ENCODE measurements at places on chromosomes 7 and 10. TPM values are rescaled to one million over a fixed set of nuclear protein-coding genes. Genes with fewer than 3 reads are reported as not detected.

FAM25A gene
- total RNA-seq = not detected

EN2 gene
- total RNA-seq = not detected

SPACDR gene
- total RNA-seq = not detected

EPO gene
- total RNA-seq = 0.48 TPM

PIP gene
- not detected for total RNA-seq

HMX3 gene
- total RNA-seq = not detected

RBM48 gene
- total RNA-seq = 9.4 TPM

CDC14C gene
- total RNA-seq = not detected

STEAP1 gene
- 30.1 TPM for total RNA-seq

NACAD gene
- 6.1 TPM for total RNA-seq

TMEM184A gene
- total RNA-seq = 0.13 TPM

ENO4 gene
- 0.16 TPM for total RNA-seq

GIMAP5 gene
- total RNA-seq = 0.13 TPM

FAM180A gene
- 3.6 TPM for total RNA-seq

AGR2 gene
- not detected for total RNA-seq

COL26A1 gene
- total RNA-seq = 1.4 TPM

TFPI2 gene
- 1,251 TPM for total RNA-seq

STAG3 gene
- 0.16 TPM for total RNA-seq

STEAP4 gene
- total RNA-seq = 0.08 TPM

VSTM2A gene
- total RNA-seq = not detected

SAMD9L gene
- total RNA-seq = 6.6 TPM

OR2A12 gene
- not detected for total RNA-seq

AOAH gene
- not detected for total RNA-seq

PSD gene
- total RNA-seq = 6.8 TPM

PRLHR gene
- not detected for total RNA-seq

SEMA3C gene
- total RNA-seq = 102 TPM

APBB1IP gene
- not detected for total RNA-seq

TNS3 gene
- total RNA-seq = 17.2 TPM

IDI2 gene
- total RNA-seq = not detected

PON3 gene
- not detected for total RNA-seq

LRIT1 gene
- total RNA-seq = not detected

ADARB2 gene
- 0.40 TPM for total RNA-seq

RBP3 gene
- not detected for total RNA-seq

GNGT1 gene
- not detected for total RNA-seq

MYH16 gene
- 0.26 TPM for total RNA-seq

WNT8B gene
- not detected for total RNA-seq

OPN4 gene
- total RNA-seq = not detected

LRRC17 gene
- total RNA-seq = 455 TPM

ZNF853 gene
- total RNA-seq = 5.8 TPM

NDUFB2 gene
- 270 TPM for total RNA-seq

GALNT17 gene
- not detected for total RNA-seq

PTN gene
- total RNA-seq = 34.1 TPM
